Activated effector memory CD4-positive, alpha-beta T cell treated with anti-CD3 and anti-CD28 coated beads, Interleukin-2, amount 50 U/mL, for 16 hours (primary cell): ENCODE measurements at places on chromosomes 7 and 10.

GRCh38 chr10:113071446-113071845, 121.4 kb downstream of the TCF7L2 start:
- no peak for DNase-seq

DNA sequence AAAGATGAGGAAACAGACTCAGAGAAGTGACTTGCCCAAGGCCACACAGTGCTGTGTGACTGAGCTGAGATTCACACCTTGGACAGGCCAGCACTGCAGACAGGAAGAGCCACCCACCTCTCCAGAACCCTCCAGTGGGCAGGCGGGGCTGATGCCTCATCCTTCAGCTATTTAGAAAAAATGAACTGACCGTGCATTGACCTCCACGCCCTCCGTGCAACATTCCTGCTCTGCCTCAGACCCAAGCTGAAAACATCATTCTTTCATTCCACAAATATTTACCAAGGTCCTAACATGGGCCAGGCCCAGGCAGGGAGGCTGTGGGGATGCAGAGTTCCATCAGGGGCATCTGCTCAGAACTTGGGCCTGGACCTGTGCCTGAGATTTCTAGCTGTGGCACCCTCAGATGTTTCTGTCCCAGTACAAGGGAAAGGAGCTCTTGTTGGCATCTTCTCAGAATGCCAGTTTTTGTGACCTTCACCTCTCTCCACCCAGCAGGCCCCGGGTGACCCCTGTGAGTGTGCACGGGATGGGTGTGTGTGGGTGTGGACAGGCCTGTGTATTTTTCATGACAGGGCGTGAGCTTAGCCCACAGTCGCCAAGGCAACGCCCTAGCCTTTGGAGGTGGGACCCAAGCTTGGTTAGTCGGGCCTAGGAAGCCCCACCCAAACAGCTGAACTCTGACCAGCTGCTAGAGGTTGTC, 6.5 kb downstream of the VSIR start:
- no peak for DNase-seq

DNA sequence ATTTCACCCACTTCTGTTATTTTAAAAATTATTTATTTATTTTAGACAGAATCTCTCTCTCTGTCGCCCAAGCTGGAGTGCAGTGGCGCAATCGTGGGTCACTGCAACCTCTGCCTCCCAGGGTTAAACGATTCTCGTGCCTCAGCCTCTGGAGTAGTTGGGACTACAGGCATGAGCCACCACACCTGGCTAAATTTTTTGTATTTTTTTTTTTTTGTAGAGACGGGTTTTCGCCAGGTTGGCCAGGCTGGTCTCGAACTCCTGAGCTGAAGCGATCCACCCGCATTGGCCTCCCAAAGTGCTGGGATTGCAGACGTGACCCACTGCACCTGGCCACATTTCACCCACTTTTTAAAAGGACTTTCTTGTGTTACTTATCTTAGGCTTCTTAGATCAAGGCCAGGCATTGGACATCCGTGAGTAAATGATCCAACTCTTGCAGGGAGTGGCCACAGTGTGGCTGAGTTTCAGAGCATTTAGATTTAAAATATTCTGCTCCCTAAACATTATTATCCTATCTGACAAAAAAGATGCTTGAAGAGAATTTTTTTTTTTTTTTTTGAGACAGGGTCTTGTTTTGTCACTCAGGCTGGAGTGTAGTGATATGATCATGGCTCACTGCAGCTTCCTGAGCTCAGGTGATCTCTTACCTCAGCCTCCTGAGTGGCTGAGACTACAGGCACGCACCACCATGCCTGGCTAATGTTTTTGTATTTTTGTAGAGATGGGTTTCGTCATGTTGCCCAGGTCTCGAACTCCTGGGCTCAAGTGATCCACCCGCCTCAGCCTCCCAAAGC, 14.4 kb downstream of the SNX10 start:
- DNase-seq, result no peak

DNA sequence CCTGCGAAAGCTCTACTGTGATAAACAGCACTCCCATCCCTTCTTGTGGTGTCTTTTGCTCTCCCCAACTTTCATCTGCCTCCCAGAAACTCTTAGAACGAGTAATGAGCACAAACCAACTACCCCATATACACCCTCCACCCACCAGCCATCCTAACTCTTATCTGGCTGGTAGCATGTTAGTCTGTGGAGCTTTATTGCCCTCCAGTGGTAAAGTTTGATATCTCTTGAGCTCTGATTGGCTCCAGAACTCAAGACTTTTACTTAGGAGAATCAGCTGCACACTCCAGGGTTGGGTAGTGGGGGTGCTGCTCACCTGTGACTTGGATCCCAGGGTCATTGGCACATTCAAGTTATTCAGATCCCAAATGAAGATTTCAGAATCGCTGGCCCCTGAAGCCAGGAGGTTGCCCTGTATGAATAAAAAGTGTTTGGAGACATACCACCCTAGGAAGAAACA, 10.9 kb downstream of the SEC31B start:
- DNase-seq, result no peak

DNA sequence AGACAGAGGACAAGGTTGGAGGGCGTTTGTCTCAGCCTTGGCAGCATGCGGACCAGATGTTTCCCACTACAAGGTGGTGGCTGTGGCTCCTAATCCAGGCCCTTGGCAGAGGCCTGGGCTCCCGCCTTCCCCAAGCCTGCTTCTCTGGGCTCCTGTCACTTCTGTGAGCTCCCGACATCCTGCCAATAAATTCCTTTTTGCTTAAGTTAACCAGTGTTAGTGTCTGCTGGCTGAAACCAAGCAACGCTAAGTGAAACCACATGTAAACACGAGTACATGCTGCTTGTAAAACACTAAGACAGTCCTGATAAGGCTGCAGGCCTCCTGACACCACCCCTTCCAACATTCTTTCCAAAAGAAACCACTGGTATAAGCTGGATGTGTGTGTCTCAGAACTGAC, 263.6 kb upstream of the ZMIZ1 start:
- DNase-seq, result no peak

- DNase-seq, result no peak
These were observed 116.0 kb upstream of the PDLIM1 start for GRCh38 chr10:95406651-95407280.

- peak; percentile 73 for DNase-seq
These were observed 515 bp upstream of the SLC4A2 start for GRCh38 chr7:151058781-151059366.

DNA sequence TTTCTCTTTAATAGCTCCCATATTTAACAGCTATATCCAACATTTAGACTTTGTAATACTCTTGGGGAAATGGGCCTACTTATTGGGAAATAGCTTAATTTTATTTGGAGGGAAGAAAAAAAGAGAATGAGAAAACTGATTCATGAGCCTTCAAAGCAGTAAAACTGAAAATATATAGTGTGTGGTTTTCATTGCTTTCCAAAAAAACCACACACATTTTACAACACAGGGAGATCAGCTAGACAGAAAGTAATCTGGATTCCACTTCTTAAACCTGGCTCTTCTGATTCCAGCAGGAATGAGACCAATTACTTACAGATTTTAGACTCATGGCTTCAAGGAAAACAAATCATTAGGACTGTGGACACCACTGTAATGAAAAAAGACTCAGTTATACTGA, 48.7 kb downstream of the CH25H start:
- DNase-seq, result no peak

DNA sequence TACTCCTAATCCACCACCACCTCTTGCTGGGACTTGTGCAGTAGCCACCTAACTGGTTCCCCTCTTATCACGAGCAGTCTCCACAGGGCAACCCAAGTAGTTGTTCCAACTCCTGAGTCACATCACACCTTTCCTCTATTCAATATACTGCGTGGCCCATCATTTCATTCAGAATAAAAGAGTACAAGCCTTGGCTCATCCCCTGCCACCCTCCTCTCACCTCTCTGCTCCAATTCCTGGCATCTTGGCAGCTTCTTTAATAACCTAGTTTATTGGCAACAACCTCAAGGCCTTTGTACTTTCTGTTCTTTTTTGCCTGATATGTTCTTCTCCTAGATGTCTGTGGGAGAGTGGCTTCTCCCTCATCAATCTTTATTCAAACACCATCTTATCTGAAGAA, 199.4 kb downstream of the KIAA1217 start:
- DNase-seq, result no peak

DNA sequence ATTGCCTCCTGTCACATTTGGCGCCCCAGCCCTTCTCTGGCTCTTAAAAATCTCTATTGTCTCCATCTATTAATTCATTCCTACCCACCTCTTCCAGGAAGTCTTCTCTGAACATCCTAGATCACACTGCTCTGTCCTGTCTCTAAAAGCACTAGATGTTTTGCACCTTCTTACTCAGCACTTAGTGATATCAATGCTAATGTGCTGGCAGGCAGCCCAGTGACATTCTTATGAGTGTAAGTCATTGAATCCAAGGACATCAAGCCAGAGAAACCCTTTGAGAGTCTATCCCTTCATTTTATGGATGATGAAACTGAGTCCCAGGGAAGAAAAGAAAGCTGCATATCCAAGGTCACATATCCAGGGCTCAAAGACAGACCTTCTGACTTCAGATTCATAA, 48.3 kb upstream of the PAX2 start:
- no peak for DNase-seq

DNA sequence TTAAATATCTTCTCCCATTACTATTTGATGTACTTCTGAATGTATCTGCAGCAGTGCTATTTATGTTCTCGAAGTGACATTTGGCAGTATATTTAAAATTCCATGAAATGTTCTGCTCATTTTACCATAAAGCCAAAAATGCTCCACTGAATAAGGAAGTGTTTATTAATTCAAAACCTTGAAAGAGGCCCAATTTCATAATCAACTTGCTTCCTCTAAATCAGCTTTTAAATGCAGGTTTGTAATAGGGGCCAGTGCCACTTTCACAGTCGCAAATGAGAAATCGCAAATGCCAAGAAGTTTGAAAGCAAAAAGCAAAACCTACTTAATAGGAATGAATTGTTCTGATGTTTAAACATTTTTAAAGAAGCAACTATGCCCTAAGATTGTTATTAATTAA, 11.4 kb downstream of the NHLRC2 start:
- no peak for DNase-seq

DNA sequence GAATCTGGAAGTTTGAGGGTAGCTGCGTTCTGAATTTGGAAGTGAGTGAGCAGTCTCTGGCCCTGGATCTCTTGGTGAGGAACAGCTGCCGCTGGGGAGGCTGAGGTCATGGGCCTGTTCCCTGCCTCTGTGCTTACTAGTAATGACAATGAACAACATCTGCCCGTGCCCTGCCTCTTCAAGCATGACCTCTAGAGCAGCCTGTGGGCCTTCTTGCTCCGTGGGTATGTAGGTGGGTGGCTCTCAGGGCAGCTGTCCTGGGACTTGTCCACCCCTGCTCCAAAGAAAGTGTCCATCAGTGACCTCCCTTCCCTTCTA, 186.2 kb downstream of the CXCL12 start:
- DNase-seq, result no peak

DNA sequence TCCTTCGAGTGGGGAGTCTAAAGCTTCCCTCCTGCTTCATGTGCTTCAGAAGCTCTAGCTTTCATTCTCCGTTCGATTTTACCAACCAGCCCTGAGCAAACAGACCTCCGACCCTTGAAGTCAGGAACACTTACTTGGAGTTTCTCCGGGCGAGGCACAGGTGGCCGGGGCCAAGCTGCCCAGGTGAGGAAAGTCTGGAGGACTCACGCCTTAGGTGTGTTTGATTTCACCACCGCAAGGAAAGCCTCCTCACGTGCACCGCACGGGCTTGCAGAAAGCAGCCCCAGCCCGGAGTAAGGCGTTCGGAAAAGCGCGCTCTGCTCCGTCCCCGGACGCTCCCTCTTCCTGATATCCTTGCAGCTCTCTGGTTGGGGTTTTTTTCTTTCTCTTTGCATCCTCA, 30.1 kb upstream of the CNPY1 start:
- peak; percentile 47 for DNase-seq

DNA sequence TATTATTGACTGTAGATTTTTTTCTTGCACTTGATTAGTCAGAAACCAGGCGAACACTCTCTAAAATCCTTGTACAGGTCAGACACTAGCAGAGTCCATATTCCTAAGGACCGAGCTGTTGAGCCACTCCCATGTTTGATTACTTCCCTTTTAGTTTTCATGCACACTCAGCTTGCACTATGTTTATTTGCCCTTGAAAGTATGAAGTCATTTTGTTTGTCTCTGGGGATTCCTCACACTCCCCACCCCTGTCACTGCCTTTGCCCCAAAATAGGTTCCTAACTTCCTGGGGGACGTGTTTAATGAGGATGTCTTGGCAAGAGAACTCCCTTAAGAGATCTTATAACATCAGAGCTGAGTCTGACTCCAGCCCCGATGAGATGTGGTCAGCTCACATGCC, 182.1 kb downstream of the EVX1 start:
- no peak for DNase-seq

- DNase-seq, result peak; percentile 36
These were observed 178.1 kb downstream of the ELFN1 start for GRCh38 chr7:1848013-1848640.

DNA sequence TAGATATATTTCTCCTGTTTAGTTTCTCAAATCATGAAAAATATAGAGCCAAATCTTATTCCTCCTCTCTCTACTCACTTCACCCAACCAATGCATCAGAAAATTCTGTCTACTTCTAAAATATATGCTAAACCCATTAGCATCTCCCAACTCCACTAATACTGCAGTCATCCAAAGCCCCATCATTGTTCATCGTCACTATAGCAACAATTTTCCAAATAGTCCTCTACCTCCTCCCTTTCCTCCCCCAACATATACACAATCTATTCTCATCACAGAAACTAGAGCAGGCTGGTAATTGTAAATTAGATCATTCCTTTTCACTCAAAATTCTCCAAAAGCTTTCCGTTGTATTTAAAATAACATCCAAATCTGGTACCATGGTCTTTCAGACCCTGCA, 38.4 kb upstream of the C10orf120 start:
- no peak for DNase-seq

- no peak for DNase-seq
These were observed 54.7 kb upstream of the FIGNL1 start for GRCh38 chr7:50504646-50505546.

- DNase-seq, result no peak
These were observed 24.7 kb downstream of the FAM3C start for GRCh38 chr7:121371367-121371766.

- no peak for DNase-seq
These were observed 354.1 kb downstream of the TNS3 start for GRCh38 chr7:47227762-47228177.

GRCh38 chr7:45689797-45690761, 115.9 kb downstream of the ADCY1 start:
- DNase-seq, result no peak

GRCh38 chr7:44078521-44078920, 3.8 kb downstream of the POLM start:
- peak; percentile 53 for DNase-seq

DNA sequence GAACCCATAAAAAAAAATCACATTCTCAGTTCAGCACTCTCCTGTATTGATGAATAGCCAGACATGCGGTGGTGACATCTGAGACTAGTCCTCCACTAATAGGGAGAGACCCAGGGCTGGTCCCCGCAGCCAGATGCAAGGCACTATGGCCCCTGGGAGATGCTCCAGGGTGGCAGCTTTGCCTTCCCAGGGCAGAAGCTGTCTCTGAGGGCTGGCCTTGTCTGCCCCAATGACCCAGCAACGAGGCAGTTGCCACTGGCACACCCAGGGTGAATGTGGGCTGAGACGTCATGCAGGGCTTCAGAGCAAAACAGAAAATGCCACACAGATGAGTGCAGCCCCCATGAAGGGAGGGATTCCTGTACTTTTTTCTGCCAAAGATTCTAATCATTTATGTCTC, 50.1 kb upstream of the GDF10 start:
- no peak for DNase-seq
